Fibroblast of skin of left biceps (primary cell): ENCODE measurements at places on chromosomes 7 and 10.

DNA sequence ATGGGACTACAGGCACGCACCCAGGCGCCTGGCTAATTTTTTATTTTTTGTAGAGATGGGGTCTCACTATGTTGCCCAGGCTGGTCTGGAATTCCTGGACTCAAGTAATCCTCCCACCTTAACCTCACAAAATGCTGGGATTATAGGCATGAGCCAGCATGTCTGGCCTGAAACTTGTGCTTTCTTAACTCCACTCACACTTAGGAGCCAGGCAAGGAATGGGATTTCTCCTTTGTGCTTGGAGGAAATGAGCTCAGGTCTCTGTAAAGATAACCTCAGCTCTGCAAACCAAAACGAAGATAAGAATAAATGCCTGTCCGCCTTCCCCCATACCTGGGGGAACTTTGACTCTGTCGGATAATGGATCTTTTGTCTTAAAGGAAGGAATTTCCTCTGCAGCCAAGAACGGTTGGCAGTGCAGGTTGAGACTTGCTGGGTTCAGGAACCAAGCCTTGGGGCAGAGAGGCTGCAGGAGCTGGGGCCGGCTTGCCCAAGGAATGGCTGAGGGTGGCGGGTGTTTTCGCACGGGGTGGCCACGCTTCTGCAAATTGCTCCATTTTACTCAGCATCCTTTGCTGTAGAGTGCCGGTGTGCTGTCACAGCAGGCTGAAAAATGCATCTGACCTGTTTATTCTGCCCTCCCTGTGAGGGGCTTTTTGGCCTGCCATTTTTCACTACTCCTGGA lies 174.2 kb downstream of the KIAA1217 start:
- DNase-seq = no peak

DNA sequence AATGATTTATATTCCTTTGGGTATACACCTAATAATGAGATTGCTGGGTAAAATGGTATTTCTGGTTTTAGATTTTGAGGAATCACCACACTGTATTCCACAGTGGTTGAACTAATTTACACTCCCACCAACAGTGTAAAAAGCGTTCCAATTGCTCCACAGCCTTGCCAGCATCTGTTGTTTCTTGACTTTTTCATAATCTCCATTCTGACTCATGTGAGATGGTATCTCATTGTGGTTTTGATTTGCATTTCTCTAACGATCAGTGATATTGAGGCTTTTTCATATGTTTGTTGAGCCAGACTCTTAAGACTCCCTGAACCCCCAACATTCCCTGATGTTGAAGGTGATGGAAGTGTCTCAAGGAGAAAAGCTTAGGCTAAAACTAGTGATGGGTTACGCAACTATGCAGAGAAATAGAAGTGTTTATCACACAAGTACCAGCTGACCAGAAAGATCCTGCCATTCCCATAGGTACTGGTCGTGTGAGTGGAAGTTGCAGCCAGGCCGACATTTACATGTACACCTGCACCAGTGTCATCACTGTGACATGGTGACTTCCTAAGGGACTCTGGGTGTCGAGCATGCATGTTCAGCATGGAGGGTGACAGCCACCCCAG lies 711.2 kb upstream of the NRP1 start:
- DNase-seq = peak; percentile 59

DNA sequence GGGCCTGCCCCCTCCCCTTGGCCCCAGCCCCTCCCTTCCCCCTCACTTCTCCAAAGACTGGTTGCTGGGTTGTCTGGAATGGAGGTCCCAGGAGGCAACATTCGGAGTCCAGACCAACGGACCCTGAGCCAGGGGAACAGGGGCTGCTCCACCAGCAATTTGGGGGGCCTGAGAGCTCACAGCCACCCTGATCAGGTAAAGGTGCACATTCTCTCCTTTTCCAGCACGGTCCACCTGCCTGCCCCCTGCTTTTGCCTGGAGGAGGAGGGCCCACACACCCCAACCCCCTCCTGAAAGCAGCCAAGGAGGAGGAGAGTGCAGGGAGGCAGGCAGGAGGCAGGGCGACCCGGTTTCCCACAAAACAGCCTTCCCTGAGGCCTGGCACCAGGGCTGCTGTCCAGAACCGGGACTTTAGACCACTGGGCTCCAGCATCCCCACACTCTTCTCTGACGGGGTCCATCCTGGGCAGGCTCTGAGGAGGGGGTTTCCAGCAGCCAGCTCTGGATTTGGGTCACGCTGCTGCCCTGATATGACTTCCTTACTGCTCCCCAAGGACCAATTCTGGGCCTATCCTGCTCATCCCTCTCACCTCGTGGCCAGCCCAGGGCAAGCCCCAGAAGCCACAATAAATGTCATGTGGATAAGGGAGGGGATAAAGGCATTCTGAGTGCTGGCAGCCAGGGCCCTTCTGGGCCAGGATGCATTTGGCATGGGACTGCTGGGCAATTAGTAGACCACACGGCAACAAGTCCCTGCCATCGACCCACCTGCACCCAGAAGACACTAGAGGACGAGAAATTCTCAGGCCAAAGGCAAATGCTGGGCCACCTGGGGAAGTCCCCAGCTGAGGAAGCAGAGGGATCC lies 1.1 kb upstream of the CAMK2B start:
- no peak for DNase-seq

- no peak for DNase-seq
Observed at GRCh38 chr7:158574308-158575036, 13.2 kb downstream of the PTPRN2 start.

DNA sequence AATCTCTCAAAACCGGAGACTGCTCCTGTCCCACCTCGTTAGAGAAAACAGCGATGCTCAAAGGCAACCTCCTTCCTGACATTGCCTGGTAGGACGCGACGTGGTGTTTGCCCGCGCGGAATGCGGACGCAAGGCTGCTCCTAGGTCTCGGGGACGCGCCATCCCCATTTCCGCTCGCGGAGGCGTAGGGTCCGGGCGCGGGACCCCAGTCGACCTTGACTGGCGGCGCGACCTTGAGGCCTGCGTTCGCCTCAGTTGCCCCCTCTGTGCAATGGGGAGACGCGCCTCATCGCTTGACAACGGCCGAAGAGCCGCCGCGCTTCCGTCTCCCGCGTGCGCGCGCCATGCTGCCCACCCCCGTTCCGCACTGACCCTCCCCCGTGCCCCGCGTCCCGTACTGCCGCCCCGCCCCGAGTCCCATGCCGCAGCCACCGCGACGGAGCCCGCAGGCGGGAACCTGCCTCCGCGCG lies 412 bp upstream of the PPIA start:
- no peak for DNase-seq

- DNase-seq = no peak
Observed at GRCh38 chr7:23230641-23231101, 15.9 kb upstream of the GPNMB start.

DNA sequence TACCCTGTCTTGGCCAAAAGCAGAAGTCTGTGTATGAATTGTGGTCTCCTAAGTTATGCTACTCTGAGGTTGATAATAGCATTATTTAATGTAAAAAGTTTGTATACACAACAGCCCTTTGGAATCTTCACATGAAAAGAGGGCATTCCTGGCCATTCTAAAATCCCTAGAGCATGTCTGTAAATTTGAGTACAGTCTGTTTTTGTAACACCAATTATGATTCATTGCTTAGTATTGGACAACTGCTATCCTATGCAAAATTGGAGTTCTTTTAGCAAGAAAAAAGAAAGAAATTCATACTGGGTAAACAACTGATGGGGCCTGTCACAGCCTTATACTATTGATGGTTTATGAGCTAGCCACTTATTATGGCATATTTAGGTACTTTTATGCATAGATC lies 10.2 kb downstream of the CUTC start:
- DNase-seq = no peak

- peak; percentile 86 for DNase-seq
Observed at GRCh38 chr10:50325449-50326171, 74.3 kb upstream of the ASAH2 start.

DNA sequence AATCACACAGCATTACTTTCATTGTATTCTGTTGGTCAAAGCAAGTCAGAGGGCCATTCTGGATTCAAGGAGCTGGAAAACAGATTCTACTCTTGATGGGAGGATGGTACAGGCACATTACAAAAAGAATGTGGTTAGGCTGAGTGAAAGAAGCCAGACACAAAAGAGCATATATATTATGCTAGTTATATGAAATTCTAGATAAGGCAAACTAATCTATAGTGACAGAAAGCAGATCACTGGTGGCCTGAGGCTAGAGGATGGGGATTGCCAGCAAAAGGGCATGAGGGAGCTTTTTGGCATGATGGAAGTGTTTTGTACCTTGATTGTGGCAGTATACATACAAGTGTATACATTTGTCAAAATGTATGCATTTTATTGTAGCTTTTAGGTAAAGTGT lies 96.8 kb downstream of the SPAG6 start:
- no peak for DNase-seq

- no peak for DNase-seq
Observed at GRCh38 chr10:28806951-28807759, 129.8 kb downstream of the BAMBI start.

GRCh38 chr7:82810558-82811259 lies 352.0 kb downstream of the PCLO start:
- DNase-seq = peak; percentile 87

GRCh38 chr7:16933296-16934279 lies 51.8 kb upstream of the AGR3 start:
- DNase-seq = no peak
